Left cardiac atrium (tissue), 4 donors: ENCODE measurements at places on chromosomes 2 and 18. TPM values are rescaled to one million over a fixed set of nuclear protein-coding genes. Genes with fewer than 3 reads are reported as not detected.

DNA sequence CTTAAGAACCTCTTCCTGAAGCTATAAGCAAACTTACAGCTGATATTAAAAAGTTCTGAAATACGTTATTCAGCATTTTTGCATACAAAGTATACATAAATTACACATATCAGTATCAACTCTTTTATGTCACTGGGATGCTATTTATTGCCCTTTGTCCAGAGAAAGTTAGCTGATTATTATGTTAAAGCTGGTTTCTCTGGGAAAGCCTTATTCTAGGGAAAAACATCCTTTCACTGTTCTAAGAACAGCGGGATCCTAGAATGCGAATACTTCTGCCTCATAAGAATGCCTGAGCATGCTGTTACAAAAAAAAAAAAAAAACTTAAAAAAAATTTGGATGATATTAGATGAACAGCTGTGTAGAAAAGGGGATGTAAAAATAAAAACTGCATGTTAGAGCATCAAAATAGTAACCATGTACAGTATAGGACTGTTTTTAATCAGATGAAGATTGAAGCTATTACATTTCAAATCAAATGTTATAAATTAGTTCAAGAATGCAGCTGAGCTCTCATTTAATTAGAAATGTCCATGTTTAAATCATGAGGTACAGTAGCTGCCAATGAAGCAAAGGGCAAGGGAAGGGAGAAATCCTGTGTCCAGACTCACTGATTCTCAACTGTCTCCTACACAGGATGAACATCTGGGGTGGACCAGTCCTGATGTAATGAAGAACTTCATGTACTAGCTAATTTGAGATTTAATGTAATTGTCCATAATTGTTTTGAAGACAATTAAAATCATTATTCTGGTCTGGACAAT lies 8.2 kb downstream of the FTCDNL1 start:
- DNase-seq: no peak

DNA sequence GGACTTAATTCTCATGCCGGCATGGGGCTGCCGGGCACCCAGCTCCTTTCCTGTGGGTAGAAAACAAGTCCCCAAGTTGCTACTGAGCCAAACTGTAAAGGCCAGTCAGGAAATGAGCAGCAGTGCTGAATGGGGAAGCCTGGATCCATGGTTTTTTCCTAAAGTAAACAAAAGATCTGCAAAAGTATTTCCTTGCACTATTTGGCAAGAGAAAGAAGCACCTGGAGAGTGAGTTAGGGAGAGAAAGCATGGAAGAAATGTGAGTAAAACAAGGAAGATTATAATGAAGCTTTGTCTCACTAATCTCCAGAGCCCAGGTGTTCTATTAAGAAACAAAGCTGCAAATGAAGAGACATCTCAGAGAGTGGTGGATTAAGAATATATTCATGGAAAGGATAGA lies 117.6 kb downstream of the METTL8 start:
- no peak for DNase-seq

DNA sequence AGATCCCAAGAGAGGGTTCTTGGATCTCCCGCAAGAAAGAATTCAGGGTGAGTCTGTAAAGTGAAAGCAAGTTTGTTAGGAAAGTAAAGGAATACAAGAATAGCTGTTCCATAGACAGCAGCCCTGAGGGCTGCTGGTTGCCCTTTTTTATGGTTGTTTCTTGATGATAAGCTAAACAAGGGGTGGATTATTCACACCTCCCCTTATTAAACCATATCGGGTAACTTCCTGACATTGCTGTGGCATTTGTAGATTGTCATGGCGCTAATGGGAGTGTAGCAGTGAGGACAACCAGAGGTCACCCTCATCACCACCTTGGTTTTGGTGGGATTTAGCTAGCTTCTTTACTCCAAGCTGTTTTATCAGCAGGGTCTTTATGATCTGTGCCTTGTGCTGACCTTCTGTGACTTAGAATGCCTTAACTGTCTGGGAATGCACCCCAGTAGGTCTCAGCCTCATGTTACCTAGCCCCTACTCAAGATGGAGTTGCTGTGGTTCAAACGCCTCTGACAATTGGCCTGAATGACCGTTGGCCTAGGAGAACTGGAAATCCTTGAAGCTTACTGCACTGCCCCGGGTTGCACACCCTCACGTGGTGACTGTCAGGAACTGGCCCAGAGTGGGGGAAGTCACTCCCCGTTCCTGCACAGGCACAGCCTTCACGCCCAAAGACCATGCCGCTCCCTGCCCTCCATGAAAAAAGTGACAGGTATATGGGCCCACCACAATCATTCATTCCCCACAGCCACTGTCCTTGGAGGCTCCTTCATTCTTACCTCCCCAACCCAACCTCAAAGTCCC lies 136.9 kb downstream of the SEPTIN10 start:
- DNase-seq: no peak

- DNase-seq: no peak
Observed at GRCh38 chr2:63903003-63903402, 61.3 kb downstream of the UGP2 start.

DNA sequence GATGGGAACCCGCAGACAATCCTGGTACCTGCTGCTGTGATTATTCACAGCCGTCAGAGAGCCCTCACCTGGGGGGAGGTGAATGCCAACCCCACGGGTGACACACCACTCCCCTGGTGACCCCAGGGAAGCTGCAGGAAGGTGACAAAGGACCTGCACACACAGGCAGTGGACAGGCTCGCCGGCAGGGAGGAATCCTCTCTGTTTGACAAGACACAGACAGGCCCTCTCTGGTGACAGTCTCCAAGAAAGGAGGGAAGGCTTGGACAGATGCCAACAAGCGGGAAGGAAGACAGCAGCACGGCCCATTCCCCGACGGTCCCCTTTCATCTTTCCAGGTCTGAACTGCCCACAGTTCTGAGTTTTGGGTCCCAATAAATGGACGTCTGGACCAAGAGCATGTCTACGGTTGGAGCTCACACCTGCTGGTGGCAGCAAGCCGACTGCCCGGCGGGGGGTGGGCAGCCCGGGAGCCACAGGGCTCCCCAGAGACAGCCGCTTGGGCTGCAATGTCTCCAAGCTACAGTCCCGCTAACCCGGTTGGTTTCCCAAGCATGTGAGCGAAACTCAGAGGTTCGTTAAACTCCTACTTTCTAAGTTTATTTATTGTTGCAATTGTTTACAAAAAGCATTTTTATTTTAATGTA lies 31.8 kb downstream of the HDAC4 start:
- DNase-seq: no peak

DNA sequence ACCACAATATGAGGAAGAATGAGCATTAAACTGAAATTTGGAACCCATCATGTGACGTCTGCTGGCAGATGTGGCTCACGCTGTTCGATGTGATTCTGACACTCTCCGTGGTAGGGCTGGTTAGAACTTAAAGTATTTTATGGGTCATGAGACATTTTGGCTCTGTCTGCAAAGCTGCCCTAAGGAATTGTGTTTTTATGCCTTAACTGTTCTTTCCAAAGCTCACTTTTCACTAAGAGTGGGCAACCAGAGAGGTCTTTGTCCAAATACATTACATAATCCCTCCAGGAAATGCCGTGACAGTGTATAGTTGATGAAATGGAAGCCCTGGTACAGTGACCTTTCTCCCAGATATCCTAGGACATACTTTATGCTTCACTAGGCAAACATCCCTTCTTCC lies 119.1 kb downstream of the AQP4 start:
- DNase-seq: no peak

- no peak for DNase-seq
Observed at GRCh38 chr2:195543902-195544894, 112.8 kb upstream of the SLC39A10 start.

DNA sequence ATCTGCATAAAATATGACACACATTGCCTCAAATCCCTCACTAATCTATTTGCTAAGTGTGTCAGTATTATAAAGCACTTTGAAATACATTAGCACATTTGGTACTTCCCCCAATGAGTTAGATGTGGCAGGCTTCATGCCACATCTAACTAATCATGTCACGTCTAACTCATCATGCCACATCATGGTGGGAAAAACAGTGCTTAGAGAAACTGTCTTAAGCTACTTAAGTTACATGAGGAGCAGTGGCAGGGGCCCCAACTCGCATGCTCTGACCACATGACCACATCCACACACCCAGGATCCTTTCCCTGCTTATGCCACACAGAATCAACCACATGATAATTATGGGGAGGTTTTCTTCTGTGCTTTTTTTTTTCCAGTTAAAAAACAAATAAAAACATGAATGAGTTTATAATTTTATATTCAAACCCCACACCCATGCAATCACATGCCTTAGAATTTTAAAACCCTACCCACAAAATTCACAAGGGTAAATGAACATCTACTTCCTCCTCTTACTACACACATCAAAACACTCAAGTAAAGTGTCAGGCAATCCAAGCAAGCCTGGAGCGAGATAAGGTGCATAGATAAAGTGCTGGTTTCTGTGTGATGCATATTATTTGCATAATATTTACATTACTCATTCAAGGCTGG lies 1.6 kb downstream of the ABCA12 start:
- DNase-seq: no peak

GRCh38 chr2:213834746-213835145 lies 550.5 kb downstream of the SPAG16 start:
- DNase-seq: no peak

GRCh38 chr18:32763293-32763692 lies 9.5 kb downstream of the KLHL14 start:
- no peak for DNase-seq

- DNase-seq: no peak
Observed at GRCh38 chr2:99706735-99707134, 216.9 kb upstream of the REV1 start.

GRCh38 chr2:219957820-219958219 lies 330.4 kb downstream of the SLC4A3 start:
- DNase-seq: no peak

GRCh38 chr2:122273785-122274419 lies 518.5 kb downstream of the TSN start:
- DNase-seq: no peak

DNA sequence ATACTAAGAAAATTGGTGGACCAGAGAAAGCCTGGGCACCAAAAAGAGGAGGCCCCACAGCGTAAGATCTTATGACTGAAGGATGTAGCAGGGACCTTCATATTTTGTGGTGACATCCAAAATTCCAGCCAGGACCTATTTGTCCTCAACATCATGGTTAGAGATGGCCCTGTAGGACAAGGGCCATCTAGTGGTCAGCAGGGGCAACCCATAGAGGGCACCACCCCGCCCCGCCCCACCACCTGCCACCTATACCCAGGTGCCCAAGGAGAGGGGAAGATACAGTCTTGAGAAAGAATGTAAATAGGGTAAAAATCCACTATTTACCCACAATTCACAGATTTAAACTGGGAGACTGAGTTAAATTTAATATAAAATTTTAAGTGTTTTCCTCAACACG lies 59.6 kb upstream of the TMEM163 start:
- DNase-seq: no peak

DNA sequence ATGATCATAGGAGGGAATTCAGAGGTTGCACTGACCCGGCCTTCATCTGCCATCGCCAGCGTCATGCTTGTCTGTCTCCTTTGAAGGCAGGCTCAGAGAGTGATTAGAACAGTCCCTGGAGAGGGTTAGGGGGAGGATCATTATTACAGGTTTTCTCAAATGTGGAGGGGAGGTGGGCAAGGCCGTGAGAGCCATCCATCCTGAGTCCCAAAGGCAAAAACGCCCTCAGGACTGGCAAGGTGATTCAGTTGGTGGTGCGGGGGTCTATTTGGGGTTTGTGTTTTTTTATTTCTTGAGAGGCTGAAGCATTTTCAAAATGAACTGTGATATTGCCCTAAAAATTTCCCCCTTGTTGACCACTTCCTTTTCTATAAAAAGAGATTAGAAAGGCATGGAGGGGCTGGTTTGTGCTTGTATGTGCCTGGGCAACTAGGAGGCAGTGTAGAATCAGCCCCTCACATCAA lies 39.3 kb upstream of the GYPC start:
- no peak for DNase-seq

- no peak for DNase-seq
Observed at GRCh38 chr2:190837952-190838361, 42.7 kb upstream of the GLS start.

- no peak for DNase-seq
Observed at GRCh38 chr2:174495365-174496012, 8.7 kb upstream of the GPR155 start.

GRCh38 chr2:71453404-71454220 lies at the start of gene DYSF:
Gene DYSF (plus strand): TSS chr2:71453561.
- DNase-seq: peak; percentile 72

GRCh38 chr2:233082222-233082930 lies 22.2 kb downstream of the INPP5D start:
- no peak for DNase-seq

DNA sequence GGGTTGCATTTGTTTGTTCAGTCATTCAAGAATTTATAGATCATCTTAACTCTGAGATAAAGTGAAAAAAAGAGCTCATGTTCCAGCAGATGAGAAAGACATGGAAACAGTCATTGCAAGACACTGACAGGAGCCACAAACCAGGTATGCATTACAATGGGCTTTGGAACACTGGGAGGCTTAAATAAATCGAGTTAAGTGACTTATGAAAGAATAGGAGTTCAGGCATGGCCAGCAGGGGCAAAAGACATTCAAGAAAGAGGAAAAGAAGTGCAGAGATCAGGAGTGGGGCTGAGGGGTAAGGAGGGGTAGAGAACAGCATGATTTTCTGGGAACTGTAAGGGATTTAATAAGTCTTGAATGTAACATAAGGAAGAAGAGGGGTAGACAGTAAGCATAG lies 121.2 kb upstream of the EPC2 start:
- DNase-seq: no peak

DNA sequence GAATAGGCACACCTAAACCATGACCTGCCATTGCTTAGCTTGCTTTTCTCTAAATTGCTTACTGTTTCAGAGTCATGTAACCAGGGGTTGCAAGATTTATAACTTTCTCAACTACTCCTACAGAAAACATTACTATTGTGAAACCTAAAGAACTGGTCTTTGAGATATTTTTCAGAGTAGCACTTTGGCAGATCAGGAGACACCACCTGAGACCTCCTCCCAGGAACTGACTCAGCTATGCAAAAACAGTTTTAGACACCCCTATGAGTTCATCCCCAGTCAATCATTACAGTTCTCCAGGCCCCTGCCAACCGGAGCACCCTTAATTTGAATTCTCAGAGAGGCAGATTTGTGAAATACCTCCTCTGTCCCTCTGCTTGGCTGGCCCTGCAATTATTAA lies 80.3 kb downstream of the MBOAT2 start:
- no peak for DNase-seq

DNA sequence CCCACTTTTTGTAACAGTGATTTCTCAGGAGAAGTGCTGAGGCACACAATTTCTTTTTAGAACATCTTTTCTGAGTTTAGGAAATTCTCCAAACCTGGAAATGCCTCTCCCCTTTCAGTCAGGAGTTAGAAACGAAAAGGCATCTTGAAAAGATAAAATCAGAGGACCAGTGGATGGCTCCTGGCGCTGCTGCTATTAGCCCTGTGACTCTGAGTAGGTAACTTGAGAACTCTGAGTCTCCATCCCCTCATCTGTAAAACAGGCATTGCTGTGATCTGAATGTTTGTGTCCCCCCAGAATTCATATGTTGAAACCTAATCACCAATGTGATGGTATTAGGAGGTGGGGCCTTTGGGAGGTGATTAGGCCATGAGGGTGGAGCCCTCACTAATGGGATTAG lies 50.2 kb downstream of the EHD3 start:
- no peak for DNase-seq

GRCh38 chr2:37090019-37090477 lies 5.7 kb downstream of the GPATCH11 start:
- DNase-seq: no peak

The TNFAIP6 gene
- 7.6 TPM for total RNA-seq

The ACKR3 gene
- 27.4 TPM for total RNA-seq

The SLC19A3 gene
- total RNA-seq: 40.4 TPM

The EVA1A gene
- 0.84 TPM for total RNA-seq

The RNF138 gene
- total RNA-seq: 12.4 TPM

The D2HGDH gene
- 16.9 TPM for total RNA-seq

The GPD2 gene
- 19.8 TPM for total RNA-seq

The LBX2 gene
- total RNA-seq: 1.0 TPM

The IL1R2 gene
- total RNA-seq: 3.9 TPM

The GPR45 gene
- total RNA-seq: not detected
